ENCODE measurements at places on chromosomes 7 and 10. TPM values are rescaled to one million over a fixed set of nuclear protein-coding genes. Genes with fewer than 3 reads are reported as not detected.
A peak's percentile ranks its signal among the peaks of the same experiment; 100 is the strongest.

Gene AKR1D1
- total RNA-seq, result not detected

Gene SPDYE16
- 0.15 TPM for total RNA-seq

Gene CARD11
- total RNA-seq, result not detected

Gene C10orf90
- total RNA-seq, result not detected

Gene ELMO1
- 0.10 TPM for total RNA-seq

Gene SPDYE9
- not detected for total RNA-seq

Gene WDR91
- total RNA-seq, result 10.8 TPM

Gene PAX4
- total RNA-seq, result 1.0 TPM

Gene SHOC2
- total RNA-seq, result 7.0 TPM

Gene MYL10
- not detected for total RNA-seq

Gene ZPBP
- total RNA-seq, result not detected

Gene DUS4L
- total RNA-seq, result 13.3 TPM

Gene GPR26
- total RNA-seq, result not detected

DNA sequence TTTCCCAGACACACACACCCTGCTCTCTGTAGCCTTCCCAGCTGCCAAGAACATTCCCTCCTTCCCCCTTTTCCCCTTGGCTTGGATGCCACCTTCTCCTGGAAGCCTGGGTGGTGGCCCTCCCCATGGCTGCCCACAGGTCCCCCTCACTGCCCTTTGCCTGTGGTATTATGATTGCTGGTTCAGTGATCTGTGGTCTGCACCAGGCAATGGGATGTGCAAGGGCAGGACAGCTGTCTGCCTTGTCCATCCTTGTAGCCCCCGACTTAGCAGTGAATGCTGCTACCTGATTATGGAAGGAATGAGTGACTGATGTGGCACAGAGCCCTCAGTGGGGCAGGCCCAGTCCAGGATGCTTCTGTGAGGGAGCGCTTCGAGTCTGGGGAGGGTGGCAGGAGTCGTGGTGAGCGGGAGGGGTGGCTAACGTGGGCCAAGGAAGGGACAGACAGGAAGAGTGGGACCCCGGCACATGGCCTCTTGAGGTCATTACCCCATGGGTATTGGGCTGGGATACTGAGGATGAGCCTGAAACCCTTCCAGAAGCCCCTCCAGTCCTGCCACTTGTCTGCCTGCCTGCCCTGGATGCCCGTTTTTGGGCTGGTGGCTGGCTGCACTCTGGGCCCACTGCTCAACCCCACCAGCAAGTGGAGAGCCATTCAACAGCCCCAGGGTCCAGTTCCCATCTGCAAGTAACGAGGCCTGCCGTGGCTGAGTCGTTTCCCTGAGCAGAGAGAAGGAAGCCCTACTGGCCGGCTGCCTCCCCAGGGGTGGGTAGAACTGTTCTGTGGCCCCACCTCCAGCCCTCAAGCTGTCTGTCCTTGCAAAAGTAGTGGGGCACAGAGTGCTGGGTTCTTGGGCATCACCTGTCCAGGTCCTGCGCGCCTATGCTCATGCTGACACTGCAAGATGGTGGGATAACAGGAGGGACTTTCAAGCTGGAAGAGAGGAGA, 8.8 kb downstream of the CHST3 start:
- no peak for DNase-seq

GRCh38 chr10:112774798-112775197, 175.2 kb upstream of the TCF7L2 start:
- DNase-seq, result no peak

DNA sequence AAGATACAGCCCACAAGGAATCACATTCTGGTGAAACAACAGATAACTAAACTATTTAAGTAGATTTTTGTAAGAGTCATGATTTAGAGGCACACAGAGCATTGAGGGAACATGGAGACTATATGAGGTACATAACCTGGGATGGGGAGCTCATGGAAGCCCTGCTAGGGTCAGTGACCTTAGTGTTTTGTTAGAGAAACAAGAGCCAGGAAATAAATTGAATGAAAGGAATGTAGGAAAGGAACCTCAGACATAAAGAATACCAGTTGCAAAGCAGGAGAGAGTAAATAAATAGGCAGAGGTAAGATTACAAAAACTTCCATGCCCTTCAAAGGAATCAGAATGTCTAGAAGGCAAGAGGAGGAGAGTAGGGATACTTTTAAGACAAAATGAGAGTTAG, 1076.9 kb downstream of the CNTNAP2 start:
- DNase-seq, result no peak

- no peak for DNase-seq
These were observed 159.9 kb downstream of the PLXNA4 start for GRCh38 chr7:132416395-132416794.

GRCh38 chr7:152989889-152990380, 230.4 kb downstream of the ACTR3B start:
- no peak for DNase-seq

DNA sequence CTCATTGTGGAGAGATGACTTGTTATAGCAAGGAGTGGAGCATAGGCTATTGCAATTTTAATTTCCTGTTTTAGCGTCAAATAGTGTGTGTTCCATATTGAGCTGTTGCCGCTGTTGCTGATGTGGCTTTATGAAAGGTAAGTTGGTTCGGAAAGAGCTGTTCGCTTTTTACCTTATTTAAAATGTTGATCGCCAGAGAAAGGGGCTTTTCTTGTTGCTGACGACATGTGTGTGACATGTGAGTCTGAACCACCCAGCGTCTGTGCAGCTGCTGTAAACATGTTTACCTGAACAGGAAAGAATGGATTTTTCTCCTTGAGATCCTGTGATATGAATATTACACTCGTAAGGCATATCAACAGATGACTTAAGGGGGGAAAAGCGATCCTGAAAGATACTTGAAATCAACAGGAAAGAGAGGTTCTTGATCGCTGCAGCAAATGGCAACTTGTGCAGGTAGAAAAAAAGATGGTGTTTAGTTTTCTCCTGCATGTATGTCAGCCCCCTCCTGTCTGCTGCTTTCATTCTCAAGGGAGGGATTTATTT, 2.5 kb downstream of the ZEB1 start:
- DNase-seq, result no peak

- DNase-seq, result peak; percentile 92
These were observed 81.1 kb downstream of the ZMIZ1 start for GRCh38 chr10:79149662-79150443.

- no peak for DNase-seq
These were observed 83.3 kb upstream of the MKLN1 start for GRCh38 chr7:131244259-131244852.

GRCh38 chr7:101983147-101983811, 165.9 kb downstream of the CUX1 start:
- DNase-seq, result no peak

DNA sequence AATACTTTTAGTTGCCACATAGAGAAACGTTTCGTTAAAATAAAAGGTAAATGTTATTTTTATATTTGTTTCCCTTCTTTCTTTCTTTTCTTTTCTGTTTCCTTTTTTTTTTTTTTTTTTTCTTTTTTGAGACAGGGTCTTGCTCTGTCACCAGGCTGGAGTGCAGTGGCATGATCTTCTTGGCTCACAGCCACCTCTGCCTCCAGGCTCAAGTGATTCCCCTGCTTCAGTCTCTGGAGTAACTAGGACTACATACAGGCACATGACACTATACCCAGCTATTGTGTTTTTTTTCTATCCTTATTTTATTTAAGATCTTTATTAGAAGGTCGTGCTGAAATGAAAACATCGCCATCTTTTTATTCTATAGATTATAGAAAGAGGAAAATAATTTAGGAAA, 661.8 kb upstream of the MBL2 start:
- DNase-seq, result no peak

DNA sequence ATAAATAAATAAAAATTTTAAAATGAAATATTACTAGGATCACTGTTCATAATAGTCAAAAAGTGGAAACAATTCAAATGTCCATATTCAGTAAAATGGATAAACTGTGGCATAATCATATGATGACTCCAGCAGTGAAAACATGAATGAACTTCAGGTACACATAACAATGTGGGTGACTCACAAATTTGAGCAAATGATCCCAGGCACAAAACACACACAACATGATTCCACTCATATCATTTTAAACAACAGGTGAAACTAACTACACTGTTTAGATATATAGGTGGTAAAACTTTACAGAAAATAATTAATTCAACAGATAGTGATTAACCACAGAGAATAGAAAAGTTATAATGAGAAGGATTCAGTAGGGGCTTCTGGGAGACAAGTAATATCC, 14.7 kb upstream of the SAMD8 start:
- no peak for DNase-seq

- no peak for DNase-seq
These were observed 3.0 kb downstream of the NAMPT start for GRCh38 chr7:106281585-106282318.

DNA sequence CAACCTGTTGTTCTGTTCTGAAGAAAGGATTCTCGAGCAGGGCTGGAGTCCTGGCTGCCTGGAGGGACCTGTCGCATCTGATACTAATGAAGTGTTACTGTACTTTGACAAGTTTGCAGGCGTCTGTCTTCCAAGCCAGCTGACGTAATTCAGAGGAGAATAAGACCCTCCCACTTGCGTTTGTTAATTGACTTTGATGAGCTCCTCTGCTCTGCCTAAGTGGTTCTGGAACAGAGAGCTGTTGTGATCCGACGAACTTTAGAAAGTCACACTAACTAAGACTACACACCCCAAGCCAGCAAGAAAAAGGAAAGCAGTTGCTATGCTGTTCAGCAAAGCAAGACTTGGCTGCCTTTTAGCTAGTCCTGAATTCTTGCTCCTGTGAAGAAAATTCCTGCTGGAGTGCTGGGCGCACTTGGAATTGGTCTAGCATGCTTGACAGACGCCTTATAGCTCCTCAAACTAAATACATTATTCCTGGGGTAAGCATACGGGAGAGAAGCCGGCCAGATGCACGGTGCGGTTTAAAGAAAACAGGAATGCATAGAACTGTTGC, 200.3 kb downstream of the CACNB2 start:
- no peak for DNase-seq

GRCh38 chr7:83739527-83739926, 90.6 kb upstream of the SEMA3E start:
- DNase-seq, result no peak

GRCh38 chr7:128877756-128878120, 15.1 kb downstream of the ATP6V1F start:
- no peak for DNase-seq

DNA sequence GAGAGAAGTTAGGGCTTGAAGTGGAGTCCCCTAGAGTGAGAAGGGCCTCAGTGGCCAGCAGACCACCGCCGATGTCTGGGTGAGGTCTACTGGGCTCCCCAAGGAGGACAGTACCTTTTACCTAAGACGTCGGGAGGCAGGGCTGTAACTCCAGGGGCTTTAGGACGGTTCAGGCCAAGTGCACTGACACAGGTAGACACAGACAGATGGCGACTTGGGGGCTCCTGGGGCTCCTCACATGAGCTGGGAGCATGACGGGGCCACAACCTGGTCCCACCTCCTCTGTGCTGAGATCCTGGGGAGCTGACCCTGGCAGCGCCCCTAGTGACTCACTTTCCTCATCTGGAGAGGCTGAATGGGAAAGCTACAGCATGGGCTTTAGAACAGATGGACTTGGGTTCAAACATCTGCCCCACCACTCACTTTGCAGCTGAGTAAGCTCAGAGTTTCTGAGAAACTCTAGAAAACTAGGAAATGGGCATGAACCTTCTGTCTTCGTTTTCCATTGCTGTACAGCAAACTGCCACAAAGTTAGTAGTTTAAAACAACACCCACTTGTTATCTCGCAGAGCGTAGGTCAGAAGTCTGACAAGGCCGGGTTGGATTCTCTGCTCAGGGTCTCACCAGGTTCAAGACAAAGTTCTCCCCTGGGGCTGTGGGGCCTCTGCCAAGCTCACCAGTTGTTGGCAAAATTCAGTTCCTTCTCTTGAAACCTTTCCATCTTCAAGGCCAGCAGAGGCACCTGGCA, 4.7 kb upstream of the COMTD1 start:
- no peak for DNase-seq

DNA sequence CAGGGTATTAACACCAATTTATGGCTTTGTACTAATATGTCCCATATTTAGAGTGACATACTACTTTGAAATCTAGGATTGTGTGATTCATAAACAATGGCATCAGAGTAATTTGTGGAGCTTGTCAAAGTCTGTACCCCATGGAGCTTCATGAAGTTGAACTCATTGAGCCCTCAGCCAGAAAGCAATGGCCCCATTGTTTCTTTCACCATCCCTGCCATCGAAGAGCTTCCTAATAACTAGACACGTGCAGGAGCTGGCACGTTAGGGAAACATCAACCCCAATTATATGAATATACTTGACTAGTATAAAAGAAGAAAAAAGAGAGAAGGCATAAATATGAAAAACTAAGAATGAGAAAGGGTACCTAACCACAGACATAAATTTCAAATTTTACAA, 206.6 kb downstream of the CXCL12 start:
- DNase-seq, result no peak

GRCh38 chr7:30445770-30446169, 32.8 kb downstream of the NOD1 start:
- no peak for DNase-seq

- DNase-seq, result no peak
These were observed 20.8 kb downstream of the RALA start for GRCh38 chr7:39644170-39644569.

DNA sequence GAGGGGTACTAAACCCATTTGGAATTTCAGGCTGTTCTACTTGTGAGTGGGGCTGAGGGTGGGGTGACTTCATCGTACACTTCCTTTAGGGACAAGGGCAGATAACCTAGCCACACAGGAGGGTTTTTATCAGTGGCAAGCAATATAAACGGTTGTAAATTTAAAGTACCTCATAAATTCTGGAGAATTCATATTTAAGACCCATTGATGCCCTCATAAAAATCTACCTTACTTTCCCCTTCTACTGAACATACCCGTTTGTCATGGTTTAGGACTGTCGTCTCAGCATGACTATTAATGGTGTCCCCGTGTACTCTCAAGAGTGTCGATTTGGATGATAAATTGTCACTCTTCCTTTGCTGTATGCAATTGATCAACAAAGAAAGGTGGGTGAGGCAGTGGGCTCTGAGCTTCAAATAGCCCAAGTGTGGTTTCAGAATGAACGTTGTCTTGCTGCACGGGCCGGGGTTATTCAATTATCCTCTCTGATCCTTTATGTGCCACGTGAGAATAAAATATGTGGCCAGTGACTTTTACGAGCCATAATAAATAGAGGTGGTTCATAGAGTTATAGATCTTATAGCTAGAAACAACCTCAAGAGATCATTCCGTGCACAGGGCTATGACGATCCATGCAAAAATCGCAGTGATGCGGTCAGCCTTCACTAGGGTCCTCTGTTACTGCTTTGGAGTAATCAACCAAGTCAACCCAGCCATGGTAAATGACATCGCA, 82.2 kb downstream of the FAM107B start:
- DNase-seq, result peak; percentile 39

GRCh38 chr7:99234185-99234584, 26.3 kb upstream of the KPNA7 start:
- DNase-seq, result no peak

- no peak for DNase-seq
These were observed 4.0 kb upstream of the PDGFA start for GRCh38 chr7:523347-524336.
